ENCODE measurements at places on chromosomes 7 and 10. TPM values are rescaled to one million over a fixed set of nuclear protein-coding genes. Genes with fewer than 3 reads are reported as not detected.

Gene HOXA6
- total RNA-seq, result not detected

Gene C7orf33
- total RNA-seq, result not detected

Gene TCAF2
- total RNA-seq, result 5.4 TPM

Gene MACC1
- total RNA-seq, result not detected

Gene ZNF273
- total RNA-seq, result 2.3 TPM

Gene IDI2
- total RNA-seq, result not detected

Gene TSPAN33
- total RNA-seq, result 0.15 TPM

Gene TAS2R4
- total RNA-seq, result 0.12 TPM

Gene CASP2
- 6.5 TPM for total RNA-seq

Gene MPP7
- total RNA-seq, result not detected

Gene MINDY4
- 9.5 TPM for total RNA-seq

Gene OR6V1
- total RNA-seq, result not detected

Gene ABCB8
- total RNA-seq, result 20.8 TPM

Gene GTF2IRD1
- total RNA-seq, result 5.8 TPM

Gene ANKRD7
- 0.44 TPM for total RNA-seq

Gene CALML5
- total RNA-seq, result not detected

Gene HGF
- 285 TPM for total RNA-seq

Gene TRIM56
- total RNA-seq, result 12.6 TPM

Gene ZNF425
- total RNA-seq, result 3.5 TPM

Gene TEX36
- not detected for total RNA-seq

Gene ACHE
- not detected for total RNA-seq

Gene ZNF107
- 1.9 TPM for total RNA-seq
